ENCODE measurements at places on chromosomes 16 and 17.

- peak; percentile 36 for DNase-seq
Observed at GRCh38 chr17:41697122-41697962, 8.7 kb downstream of the EIF1 start.

DNA sequence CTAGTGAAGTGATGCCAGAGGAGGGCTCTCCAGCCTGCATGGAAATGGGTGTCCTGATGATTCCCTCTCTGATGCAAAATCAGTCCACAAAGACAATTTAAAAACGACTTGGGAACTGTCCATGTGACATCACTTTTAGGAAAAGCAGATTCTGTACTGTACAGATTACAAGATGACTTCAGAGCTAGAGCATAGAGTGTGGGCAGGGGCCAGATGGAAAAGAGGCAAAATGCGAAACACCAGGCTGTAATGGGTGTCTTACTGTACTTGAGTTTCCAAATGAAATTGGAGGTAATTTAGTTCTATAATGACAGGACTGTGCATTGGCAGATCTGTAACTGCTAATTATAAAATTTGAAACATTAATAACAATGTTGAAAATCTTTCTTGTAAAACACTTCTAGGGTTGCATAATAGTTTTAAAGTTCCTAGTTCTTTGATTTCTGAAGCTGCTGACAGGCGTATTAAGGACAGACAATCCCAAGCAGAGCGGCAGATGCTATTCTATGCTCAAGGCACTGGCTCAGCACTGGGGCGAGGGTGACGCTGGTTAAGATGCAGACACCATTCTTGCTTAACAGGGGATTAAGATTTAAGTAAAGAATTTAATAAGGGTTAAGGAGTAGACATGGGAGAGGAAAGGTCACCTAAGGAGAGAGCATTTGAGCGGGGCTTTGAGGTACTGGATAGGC, 29.6 kb downstream of the OGFOD1 start:
- DNase-seq: no peak

DNA sequence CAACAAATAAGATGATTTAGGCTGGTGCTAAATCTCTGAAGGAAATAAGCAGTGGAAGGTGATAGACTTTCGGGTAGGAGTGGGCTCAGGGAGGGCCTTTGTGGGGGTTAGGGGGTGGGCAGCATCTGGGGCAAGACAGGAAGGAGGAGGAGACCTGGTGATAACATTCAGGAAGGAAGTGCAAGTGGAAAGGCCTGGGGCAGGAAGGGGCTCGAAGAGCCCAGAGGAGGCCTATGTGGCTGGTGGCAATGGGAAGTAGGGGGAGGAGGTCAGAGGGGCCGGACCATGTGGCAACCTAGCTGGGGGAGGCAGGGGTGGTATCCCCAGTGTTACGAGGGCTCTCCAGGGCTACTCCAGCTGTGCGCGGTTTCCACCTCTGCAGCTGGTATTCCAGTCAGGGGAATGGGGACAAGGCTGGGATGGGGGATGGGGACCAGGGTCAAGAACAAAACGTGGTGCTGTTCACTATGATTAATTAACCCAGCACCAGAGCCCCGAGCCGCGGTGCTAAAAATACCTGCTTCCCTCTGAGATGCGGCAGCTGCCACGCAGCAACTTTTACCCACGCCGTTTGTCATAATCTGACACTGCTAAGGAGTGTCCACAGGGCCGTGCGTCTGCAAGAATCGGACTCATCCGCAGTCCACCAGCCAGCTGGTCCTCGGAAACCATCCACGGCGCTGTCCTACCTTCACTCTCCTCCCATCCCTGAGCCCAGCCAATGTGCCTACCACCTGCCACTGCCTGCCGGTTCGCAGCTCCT, 5.2 kb upstream of the CCDC182 start:
- DNase-seq: no peak

- no peak for DNase-seq
Observed at GRCh38 chr16:84032458-84033178, 10.0 kb downstream of the SLC38A8 start.

DNA sequence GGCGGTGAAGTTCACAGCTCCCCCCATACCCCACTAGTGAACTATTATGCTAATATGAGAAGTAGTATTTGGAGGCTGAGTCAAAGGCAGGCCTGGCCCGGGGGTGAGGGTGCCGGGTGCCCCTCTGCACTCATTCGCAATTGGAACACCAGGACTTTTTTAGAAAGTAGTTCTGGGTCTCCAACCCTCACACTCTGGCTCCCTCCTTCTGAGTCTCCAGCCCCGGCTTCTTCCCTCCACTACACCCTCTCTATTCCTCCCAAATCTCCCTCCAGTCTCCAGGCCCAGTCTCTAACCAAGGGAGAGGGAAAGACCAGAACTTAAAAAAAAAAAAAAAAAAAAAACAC, 11.3 kb upstream of the HOXB2 start:
- DNase-seq: no peak

GRCh38 chr17:46020023-46020761, 21.1 kb downstream of the STH start:
- DNase-seq: no peak

DNA sequence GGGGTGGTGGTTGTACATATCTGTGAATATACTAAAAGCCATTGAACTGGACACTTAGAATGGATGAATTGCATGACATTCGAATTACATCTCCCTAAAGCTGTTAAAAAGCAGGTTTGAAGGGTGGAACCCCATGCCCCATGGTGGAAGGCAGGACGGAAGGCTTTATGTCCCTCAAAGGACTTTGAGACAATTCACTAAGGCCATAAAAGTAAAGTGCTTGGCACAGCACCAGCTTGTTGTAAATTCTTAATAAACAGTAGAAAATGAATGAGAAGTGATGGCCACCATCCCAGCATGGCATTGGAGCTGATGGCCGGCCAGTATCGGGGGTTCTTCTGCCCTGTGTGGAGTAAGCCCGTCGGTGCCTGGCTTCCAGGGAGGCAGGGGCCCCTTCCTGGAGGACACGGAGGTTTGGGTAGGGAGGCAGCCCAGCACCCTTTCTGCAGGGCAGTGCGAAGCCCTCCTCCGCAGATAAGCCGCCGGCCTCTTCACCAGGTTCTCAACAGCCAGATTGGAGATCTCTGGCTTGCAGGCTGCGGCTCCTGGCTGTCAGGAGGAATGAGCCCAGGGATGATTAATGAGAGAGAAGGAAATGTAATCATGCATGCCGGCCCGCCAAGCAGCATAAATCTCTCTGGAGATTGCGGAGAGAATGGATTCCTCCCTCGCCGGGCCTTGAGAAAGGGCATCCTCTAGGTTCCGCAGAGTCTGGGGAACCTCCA, 346.9 kb downstream of the FOXL1 start:
- peak; percentile 58 for DNase-seq

DNA sequence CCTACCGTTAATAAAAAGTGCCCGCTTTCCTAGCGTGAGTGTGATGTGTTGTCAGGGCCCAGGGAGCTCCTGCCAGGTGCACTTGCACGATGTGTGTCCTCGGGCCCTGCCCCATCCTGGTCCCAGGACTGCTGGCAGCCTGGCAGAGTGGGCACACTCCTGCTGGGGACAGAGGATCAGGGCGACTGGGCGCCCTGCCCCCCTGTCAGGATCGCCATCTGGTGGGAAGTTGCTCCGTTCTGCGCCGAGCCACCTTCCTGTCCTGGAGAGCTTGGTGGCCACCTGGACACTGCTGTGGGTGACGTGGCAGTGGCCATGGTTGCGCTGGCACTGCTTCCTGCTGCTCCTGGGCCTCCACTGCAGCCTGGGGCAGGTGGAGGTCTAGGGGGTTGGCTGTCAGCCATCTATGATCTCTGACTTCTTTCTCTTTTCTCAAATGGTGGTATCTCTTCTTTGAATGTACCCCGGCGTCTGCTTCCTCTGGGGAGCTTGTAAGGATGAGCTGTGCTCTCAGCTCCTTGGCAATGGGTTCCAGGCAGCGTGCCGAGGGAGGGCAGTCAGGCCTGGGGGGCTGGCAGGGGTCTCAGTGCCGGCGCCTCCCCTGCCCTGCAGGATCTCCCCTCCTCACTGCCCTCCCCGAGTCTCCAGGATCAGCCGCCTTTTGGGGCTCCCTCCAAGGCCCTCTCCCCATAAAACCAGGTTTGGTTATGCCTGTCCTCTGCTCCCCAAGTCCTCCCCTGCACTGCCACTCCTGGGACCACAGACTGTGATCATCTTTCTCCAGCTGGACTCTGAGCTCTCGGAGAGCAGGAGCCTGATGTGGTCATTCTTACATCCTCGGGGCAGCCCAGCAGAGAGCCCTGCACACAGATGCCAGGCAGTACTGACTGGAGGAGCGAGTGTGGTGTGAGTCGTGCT, 76.9 kb downstream of the AMFR start:
- peak; percentile 26 for DNase-seq

DNA sequence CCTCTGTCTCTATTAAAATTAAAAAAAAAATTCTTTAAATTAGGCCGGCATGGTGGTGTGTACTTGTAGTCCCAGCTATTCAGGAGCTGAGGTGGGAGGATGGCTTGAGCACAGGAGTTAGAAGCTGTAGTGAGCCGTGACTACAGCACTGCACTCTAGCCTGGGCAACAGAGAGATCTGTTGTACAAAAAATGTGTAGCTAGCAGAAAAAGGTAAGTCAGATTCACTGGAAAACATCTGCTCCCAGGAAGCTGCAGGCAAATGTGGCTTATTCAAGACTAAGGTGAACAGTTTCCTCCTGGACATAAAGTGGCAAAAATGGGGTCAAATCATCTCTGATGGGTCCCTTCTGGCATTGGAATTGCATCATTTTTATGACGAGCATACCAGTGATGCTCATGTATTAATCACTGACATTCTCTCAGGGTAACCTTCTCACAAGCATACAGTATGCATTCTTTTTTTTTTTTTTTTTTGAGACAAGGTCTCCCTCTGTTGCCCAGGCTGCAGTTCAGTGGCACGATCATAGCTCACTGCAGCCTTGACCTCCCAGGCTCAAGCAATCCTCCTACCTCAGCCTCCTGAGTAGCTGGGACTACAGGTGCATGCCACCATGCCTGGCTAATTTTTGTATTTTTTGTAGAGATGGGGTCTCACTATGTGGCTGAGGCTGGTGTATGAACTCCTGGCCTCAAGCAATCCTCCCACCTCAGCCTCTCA, 48.7 kb downstream of the CPPED1 start:
- peak; percentile 57 for DNase-seq

DNA sequence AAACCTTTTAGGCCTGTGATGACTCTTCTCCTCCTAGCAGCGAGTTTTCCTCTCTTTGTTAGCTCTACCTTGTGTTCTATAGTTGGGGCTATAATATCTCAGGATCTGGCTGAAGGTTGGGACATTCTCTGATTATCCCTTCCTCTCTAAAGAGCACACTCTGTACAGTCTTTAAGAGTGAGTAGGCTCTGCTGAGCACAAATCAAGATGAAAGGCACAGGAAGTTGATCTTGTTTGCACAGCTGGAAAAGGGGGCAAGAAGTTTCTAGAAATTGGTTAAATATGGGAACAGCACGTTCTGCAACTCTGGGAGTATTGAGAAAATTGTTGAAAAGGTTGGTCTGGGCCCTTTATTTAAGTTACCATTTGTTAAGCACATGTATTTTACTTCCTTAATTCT, 240.9 kb downstream of the CDH11 start:
- DNase-seq: no peak

DNA sequence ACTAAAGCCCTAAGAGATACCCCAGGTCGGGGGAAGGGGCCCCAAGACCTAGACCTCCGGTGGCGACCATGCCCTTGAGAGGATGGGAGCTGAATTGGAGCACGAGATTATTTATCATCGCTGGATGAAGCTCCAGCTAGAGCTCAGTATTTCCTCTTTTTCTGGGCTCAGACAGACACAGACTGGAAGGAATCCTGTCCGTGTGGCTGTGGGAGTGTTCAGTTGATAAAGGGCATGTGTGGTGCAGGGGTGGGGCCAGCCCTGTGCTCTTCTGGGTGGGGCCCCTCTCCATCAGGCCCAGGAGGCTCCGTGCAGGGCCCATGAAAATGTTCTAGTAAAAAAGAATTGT, 6.3 kb upstream of the CBX4 start:
- peak; percentile 27 for DNase-seq

DNA sequence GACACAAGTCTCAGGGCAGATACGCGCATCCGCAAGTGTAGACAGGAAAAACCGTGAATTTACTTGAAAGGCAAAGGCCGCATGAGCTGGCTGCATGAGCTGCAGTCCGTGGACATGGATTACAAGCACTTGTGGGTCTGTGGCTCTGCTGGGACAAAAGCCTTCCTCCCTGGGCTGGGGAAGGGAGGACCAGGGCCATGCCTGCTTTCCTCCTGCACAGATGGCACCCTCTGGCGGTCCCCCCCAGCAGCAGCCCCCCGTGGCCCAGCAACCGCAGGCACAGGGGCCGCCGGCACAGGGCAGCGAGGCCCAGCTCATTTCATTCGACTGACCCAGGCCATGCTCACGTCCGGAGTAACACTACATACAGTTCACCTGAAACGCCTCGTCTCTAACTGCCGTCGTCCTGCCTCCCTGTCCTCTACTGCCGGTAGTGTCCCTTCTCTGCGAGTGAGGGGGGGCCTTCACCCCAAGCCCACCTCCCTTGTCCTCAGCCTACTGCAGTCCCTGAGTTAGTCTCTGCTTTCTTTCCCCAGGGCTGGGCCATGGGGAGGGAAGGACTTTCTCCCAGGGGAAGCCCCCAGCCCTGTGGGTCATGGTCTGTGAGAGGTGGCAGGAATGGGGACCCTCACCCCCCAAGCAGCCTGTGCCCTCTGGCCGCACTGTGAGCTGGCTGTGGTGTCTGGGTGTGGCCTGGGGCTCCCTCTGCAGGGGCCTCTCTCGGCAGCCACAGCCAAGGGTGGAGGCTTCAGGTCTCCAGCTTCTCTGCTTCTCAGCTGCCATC, 1.7 kb upstream of the MRPL12 start:
- peak; percentile 59 for DNase-seq

DNA sequence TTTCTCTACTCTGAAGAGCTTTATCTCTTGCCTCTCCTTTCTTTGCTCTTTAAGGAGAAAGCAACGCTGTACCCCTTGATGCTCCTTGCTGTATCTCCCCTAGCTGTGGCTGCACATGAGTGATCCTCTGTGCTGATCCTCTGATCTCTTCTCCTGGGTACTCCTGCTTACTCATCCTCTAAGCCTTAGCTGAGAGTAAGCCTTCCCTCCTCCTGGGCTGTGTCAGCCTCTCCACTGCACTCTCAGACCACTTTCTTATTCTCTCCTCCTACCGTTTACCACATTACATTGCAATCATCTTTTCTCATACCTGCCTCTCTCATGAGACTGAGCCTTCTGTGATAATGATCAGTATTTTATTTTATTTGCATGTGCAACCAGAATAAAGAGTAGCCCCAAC, 25.1 kb downstream of the SOX9 start:
- peak; percentile 79 for DNase-seq

- peak; percentile 65 for DNase-seq
Observed at GRCh38 chr17:8223356-8224126, 13.2 kb upstream of the AURKB start.

DNA sequence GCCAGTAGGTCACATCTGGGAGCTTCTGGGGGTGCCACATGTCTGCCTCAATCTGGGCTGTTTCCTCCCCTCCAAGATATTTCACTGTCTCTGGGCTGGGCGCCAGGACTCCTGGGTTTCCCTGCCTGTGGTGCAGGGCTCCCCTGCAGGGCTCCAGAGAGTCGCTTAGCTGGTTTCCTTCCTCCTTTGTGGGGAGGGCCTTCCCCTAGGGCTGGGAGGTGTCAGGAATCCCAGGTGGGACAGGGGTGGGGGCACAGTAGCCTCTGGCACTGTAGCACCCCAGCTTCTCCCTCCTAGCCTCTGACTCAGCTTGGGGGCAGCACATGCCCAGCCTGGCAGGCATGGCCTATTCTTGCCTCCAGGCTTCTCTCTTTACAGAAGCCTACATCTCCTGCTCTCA, 2.6 kb downstream of the RARA start:
- no peak for DNase-seq

- no peak for DNase-seq
Observed at GRCh38 chr17:58367461-58367860, 15.5 kb upstream of the SUPT4H1 start.

- DNase-seq: no peak
Observed at GRCh38 chr17:62398891-62399290, 18.5 kb downstream of the EFCAB3 start.

- DNase-seq: no peak
Observed at GRCh38 chr17:43768943-43769342, 9.8 kb downstream of the DUSP3 start.

Measured in ELR (cell line).